ENCODE measurements at places on chromosomes 7 and 10.

- H3K4me1 ChIP-seq: no peaks in the 10 kb centered on the region
- no peaks in the 10 kb centered on the region for H3K27me3 ChIP-seq
- no peak for DNase-seq
- H3K4me3 ChIP-seq: no peak overlapping the region
- H3K27ac ChIP-seq: no peak overlapping the region
Observed at GRCh38 chr10:125325326-125325725, 165.0 kb upstream of the CTBP2 start.

DNA sequence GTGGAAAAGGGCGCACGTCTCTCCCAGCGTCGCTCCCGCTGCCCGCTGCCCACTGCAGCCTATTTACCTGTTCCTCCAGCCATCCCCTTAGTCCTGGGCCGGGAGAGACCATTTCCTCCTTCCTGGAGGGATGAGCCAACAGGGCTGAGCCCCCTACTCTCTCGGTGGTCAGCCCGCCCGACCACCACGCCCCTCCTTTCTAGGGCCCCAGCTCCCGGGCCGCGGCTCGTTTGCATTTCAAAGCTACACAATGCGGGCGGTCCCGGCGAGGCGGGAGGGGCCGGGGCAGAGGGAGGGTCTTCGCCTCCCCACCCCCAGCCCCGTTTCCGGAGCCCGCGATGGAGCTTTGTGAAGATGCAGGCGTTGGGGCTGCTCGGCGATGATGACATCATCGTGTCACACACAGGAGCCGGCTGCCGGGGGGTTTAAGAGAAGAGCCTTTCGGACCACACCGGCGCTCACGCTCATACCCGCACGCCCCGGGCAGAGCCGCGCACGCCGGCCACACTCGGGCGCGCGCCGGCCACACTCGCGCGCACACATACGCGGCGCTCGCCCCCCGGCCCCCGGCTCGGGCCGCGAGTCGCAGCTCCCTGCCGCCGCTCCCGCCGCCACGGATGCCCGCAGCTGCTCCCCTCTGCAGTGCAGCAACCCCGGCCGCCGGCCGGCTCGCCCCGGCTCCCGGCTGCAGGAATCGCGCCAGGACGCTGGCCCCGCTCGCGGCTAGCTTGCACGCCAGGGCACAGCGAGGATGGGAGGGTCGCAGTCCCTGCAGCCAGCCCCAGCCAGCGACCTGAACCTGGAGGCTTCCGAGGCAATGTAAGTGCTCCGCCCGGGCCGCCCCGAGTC is 107.7 kb upstream of the BTBD16 start:
- H3K4me3 ChIP-seq: no peak overlapping the region
- no peaks in the 10 kb centered on the region for H3K36me3 ChIP-seq
- no peaks in the 10 kb centered on the region for H3K4me1 ChIP-seq
- no peak for DNase-seq
- H3K27ac ChIP-seq: no peak overlapping the region

GRCh38 chr10:62068464-62068863 is 167.0 kb downstream of the ARID5B start:
- no peak overlapping the region for H3K27ac ChIP-seq
- no peaks in the 10 kb centered on the region for H3K27me3 ChIP-seq
- DNase-seq: no peak

DNA sequence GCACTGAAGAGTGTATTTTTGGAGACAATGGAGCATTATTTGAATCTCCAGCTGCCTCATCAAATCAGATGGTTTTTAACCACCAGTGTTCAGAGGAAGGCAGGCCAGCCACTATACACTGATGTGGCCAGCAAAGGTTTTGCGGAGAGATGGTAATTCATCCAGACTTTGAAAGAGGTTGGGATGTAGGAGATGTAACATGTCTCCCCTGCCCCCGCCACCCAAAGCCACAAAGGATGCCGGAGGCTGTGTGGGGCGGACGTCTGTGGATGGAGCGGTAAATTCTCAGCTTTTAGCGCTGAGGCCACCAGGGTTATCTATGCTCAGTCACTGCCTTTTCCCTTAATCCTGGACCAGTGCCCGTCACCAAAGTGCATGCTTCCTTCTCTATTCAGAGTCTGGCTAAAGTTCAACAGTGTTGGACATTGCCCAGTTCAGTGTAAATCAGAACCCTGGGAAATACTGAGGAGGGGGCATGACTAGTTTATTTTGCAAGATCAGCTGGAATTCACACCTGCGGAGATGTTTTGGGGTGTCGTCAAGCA is 3.7 kb upstream of the TRIP6 start:
- peaks cover 41% of the 10 kb centered on the region for H3K36me3 ChIP-seq
- no peaks in the 10 kb centered on the region for H3K27me3 ChIP-seq
- no peak overlapping the region for H3K27ac ChIP-seq
- peaks cover 14% of the 10 kb centered on the region for H3K4me1 ChIP-seq
- H3K4me3 ChIP-seq: no peak overlapping the region
- no peak for DNase-seq

- no peaks in the 10 kb centered on the region for H3K4me1 ChIP-seq
- DNase-seq: no peak
- H3K4me3 ChIP-seq: no peak overlapping the region
- no peaks in the 10 kb centered on the region for H3K27me3 ChIP-seq
Observed at GRCh38 chr7:27418541-27418940, 175.9 kb downstream of the EVX1 start.

GRCh38 chr7:13027321-13027720 is 339.9 kb downstream of the ARL4A start:
- no peaks in the 10 kb centered on the region for H3K36me3 ChIP-seq
- H3K4me1 ChIP-seq: no peaks in the 10 kb centered on the region
- no peak overlapping the region for H3K4me3 ChIP-seq
- no peak for DNase-seq
- no peak overlapping the region for H3K27ac ChIP-seq

GRCh38 chr7:20348125-20348807 is 17.6 kb downstream of the ITGB8 start:
- H3K36me3 ChIP-seq: no peaks in the 10 kb centered on the region
- no peaks in the 10 kb centered on the region for H3K4me1 ChIP-seq
- DNase-seq: no peak
